ENCODE measurements at places on chromosomes 4 and X. TPM values are rescaled to one million over a fixed set of nuclear protein-coding genes. Genes with fewer than 3 reads are reported as not detected.

Gene POLN
- total RNA-seq: 4.0 TPM

GRCh38 chr4:113809311-113809710, 47.8 kb upstream of the CAMK2D start:
- no peaks in the 10 kb centered on the region for H3K4me1 ChIP-seq
- H3K36me3 ChIP-seq: no peaks in the 10 kb centered on the region
- DNase-seq: no peak
- H3K27me3 ChIP-seq: no peaks in the 10 kb centered on the region

Gene PRRG3
- not detected for total RNA-seq

DNA sequence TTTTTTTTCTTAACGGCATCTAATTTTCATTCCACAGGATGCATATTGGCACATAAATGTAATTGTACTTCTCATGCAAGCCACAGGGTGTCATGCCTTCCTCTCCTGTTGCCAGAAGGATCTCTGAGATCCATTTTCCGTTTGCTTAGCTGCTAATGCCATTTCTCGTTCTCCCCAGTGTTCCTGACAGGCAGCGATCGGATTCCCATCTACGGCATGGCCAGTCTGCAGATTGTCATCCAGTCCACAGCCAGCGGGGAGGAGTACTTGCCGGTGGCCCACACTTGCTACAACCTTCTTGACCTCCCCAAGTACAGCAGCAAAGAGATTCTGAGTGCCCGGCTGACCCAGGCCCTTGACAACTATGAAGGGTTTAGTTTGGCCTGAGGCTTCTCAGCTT, 8.9 kb upstream of the NAP1L5 start:
- DNase-seq: no peak
- H3K27ac ChIP-seq: no peak overlapping the region
- H3K4me3 ChIP-seq: no peak overlapping the region
- H3K27me3 ChIP-seq: no peaks in the 10 kb centered on the region
- H3K4me1 ChIP-seq: peaks cover 2% of the 10 kb centered on the region

- H3K4me1 ChIP-seq: no peaks in the 10 kb centered on the region
- no peaks in the 10 kb centered on the region for H3K36me3 ChIP-seq
- DNase-seq: no peak
- no peak overlapping the region for H3K4me3 ChIP-seq
These were observed 30.7 kb downstream of the HMX1 start for GRCh38 chr4:8840816-8841455.

Gene RBMX
- 225 TPM for total RNA-seq

Gene FHIP1A
- total RNA-seq: 0.05 TPM

All from activated CD4-positive, alpha-beta memory T cell treated with anti-CD3 and anti-CD28 coated beads, Interleukin-2, amount 10 ng/mL, durations not matched to agents 7 days and 5 days (primary cell).